Cortex of kidney (tissue), 1 donor: ENCODE measurements at places on chromosomes 5 and 9.

- DNase-seq, result no peak
These were observed 142.9 kb downstream of the ARRDC3 start for GRCh38 chr5:91240175-91240574.

DNA sequence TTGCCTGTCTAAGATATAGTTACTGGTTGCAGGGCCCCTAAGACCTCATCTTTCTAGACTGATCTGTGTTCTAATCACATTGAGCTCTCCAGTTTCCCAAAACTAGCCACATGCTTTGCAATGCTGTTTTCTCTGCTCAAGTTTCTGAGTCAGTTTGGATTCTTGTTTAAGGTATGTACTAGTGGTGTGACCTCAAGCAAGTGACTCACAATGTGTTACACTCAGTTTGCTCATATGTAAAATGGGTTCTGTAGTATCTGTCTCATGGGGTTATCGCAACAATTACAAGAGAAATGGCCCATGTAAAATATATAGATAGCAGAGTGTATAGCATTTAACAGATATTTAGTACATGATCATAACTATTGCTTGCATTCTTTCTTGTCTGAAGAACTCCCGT lies 153.1 kb upstream of the ELL2 start:
- DNase-seq, result no peak

- DNase-seq, result no peak
These were observed 20.1 kb downstream of the LHFPL2 start for GRCh38 chr5:78628270-78628992.

- no peak for DNase-seq
These were observed 11.5 kb downstream of the SARDH start for GRCh38 chr9:133726401-133727276.

DNA sequence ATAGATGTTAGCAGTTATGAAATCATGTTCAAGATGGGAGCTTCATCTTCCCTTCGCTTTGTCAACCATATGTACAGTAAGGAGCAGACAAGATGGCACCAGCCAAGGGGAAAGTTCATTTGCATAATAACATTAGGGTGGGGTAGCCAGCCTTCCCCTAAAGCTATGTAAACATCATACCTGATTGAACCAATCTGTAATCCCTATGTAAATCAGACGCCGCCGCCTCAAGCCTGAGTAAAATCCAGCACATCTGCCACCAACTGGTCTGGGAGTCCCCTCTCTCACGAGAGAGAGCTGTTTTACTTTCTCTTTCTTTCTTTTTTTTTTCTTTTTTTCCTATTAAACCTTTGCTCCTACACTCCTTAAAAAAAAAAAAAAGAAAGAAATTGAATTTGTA lies 30.8 kb upstream of the REEP2 start:
- DNase-seq, result no peak

DNA sequence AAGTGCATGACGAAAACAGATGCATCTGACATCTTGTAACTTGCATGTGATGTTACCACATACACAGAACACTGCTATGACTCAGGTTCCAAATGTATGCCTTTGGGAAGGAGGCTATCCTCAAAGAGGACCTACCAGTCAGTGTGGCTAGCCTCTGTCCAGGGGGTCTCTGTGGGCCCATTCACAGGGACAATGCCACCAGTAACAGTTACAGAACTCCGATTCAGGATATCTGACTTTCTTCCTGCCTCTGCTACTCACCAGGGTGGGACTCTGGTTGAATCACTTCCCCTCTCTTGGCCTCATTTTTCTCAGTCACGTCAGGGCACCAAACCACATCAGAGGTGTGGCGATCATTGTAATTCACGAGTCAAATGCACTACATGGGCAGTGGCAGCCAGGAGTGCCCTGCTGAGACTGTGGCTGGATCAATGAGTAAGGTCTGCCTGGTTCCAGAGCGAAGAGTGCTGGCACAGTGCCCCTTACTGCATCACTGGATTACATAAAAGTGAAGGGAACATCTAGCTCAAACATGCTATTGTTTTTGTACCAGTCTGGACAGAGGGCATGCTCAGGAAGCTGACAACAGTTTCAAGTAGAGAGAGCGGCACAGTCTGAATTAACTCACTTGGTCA lies 13.2 kb downstream of the ATOX1 start:
- no peak for DNase-seq

GRCh38 chr5:78627766-78628165 lies 20.8 kb downstream of the LHFPL2 start:
- no peak for DNase-seq

DNA sequence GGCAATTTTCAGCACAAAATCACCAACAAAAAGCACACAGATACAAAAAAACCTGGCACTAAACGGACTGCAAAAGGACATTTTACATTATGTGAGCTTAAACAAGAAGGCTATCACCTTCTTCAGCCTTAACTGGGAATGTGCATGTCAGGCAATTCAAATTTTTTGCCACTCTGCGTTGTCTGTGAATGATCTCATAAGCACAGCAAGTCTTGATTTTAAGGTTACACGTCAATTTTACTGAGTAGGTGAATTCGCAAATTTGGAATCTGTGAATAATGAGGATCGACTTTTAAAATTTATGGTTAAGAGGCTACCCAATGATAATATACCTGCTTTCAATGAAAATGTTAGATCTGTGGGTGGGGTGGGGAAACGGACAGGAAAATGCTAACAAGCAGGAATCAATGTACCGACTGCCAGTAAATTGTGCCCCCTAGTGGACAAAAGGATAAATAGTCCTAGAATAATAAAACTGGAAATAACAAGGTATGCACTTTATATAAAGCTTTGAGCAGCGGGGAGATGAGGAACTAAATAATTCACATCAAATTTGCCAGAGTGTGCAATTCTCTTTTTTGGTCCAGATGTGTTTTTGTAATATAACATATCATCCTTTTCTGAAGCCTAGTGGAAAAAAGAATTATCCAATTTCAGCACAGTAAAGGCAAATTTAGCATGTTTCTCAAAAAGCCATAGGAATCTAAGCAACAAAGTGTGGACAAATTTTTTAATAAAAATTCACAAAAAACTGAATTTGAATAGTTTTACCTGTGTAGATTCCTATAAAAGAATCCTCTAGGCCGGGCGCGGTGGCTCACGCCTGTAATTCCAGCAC lies 20.5 kb downstream of the EQTN start:
- no peak for DNase-seq

GRCh38 chr5:154647761-154648145 lies 107.4 kb upstream of the LARP1 start:
- no peak for DNase-seq

DNA sequence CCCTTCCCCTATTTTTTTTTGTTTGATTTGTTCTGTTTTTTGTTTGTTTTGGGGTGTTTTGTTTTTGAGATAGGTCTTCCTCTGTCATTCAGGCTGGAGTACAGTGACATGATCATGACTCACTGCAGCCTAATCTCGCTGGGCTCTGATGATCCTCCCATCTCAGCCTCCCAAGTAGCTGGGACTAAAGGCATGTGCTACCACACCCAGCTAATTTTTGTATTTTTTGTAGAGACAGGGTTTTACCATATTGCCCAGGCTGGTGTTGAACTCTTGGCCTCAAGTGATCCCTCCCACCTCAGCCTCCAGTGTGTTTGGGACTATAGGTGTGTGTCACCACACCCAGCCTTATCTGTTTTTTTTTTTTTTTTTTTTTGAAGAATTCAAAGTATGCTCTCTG lies 605.4 kb downstream of the DNAH5 start:
- no peak for DNase-seq
